Right lung (tissue), 10 donors: ENCODE measurements at places on chromosomes 12 and 14.
A peak's percentile ranks its signal among the peaks of the same experiment; 100 is the strongest.

DNA sequence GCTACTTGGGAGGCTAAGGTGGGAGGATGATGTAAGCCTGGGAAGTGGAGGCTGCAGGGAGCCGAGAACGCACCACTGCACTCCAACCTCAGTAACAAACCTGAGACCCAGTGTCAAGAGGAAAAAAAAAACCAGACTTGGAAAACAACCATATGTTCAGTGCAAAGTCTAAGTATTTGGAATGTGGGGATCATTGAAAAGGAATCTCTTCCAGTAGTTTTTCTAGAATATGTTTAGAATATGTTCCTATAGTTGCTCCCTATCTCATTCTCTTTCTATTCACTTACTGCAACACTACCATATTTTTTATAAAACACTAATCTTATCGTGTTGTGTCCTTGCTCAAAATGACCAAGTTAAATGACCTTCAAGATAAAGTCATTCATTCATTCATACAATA, 423.5 kb upstream of the SOX5 start:
- no peak for DNase-seq

DNA sequence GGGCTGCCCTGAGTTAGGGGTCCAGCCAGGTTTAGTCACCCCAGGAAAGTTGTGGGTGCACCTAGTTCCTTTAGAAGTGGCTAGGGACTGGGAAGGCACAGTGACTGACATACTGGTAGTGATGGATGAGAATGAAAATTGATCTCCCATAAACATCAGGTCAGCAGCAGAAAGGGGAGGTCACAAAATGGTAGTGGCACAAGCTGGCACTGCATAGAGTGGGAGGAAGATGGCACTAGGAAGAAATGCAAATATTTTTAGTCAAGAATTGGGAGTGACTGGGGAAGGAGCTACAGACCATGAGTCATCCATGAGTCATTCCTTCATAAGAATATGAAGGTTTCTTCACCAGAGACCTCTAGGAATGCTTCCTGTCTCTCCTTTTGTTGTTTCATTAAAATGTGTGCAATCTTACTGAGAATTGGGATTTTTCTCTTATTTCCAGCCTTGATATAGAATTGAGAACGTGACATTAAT, 198.3 kb upstream of the AMIGO2 start:
- DNase-seq: no peak

DNA sequence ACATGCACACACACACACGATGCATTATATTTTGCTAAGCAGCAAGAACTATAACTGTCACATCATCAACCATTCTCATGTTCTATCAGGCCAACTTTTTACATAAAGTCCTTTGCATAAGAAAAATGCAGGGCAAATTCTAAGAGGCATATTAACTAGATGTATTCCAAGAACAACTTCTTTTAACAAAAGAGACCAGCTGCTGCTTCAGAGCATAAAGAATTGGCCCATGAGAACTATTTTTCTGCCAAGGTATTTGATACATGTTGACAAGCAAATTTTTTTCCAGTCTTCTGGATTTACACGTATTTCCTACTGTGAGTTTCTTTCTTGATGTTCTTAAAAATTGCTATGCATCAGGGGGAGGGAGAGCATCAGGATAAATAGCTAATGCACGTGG, 27.2 kb downstream of the GLT8D2 start:
- peak; percentile 42 for DNase-seq

DNA sequence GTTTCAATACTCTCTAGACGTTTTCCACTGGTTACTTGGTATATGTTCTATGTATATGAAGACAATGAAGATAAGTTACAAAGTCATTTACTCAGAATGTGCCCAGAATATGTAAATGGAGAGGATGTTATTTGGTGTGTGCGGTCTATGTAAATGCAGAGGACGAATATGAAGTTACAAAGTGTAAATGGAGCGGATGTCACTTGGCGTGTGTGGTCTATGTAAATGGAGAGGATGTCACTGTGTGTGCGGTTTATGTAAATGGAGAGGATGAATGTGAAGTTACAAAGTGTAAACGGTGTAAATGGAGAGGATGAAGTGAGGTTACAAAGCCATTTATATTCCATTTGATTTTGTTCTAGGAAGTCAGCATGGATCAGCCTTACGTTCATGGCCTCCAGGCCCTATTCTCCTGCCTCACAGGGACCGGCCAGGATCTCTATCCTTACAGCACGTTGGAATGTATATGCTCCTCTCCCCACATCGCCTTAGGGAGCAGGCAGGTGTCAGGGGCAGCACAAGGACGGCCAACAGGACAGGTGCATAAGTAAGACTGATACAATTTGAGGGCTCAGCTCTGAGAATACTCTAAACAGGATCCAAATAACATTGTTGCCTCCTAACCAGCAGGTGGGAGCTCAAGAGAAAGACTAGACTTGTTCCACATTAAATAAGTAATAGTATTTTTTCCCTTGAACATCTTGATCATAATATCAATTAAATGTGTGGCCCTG, 42.4 kb downstream of the GLRX5 start:
- DNase-seq: no peak

GRCh38 chr12:110966081-110966760, 45.8 kb upstream of the MYL2 start:
- peak; percentile 5 for DNase-seq

- DNase-seq: no peak
Measured at GRCh38 chr12:45575823-45576475, 153.6 kb upstream of the ARID2 start.

GRCh38 chr14:60165547-60165876, 314 bp upstream of the DHRS7 start:
- no peak for DNase-seq

GRCh38 chr12:79637093-79637492, 53.7 kb downstream of the PAWR start:
- DNase-seq: no peak

- DNase-seq: no peak
Measured at GRCh38 chr14:42848652-42849051, 1242.0 kb downstream of the LRFN5 start.

GRCh38 chr12:108691998-108692808, 39.1 kb downstream of the CORO1C start:
- DNase-seq: no peak
